ENCODE measurements at places on chromosomes 3 and 15.

- no peak for DNase-seq
These were observed 1.0 kb upstream of the FSTL1 start for GRCh38 chr3:120451806-120452205.

GRCh38 chr15:85499371-85499887 lies 119.0 kb downstream of the AKAP13 start:
- no peak for DNase-seq

DNA sequence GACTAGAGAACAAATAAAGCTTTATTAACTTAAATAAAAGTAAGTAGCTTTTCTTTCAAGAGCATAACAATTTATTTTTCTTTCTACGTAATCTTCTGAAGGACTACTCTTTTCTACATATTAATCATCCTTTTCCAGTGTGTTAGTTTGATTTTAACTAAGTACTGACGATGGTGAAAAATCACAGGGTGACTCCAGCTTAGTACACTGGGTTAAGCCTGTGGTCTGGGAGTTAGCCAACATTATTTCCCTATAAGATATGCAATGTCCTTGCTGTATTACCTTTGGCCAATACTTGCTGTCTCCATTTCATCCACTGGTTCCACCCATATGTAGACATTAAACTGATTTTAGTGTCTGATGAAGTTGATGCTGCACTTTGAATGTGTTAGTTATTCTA lies 508.6 kb upstream of the SUCLG2 start:
- DNase-seq = no peak

DNA sequence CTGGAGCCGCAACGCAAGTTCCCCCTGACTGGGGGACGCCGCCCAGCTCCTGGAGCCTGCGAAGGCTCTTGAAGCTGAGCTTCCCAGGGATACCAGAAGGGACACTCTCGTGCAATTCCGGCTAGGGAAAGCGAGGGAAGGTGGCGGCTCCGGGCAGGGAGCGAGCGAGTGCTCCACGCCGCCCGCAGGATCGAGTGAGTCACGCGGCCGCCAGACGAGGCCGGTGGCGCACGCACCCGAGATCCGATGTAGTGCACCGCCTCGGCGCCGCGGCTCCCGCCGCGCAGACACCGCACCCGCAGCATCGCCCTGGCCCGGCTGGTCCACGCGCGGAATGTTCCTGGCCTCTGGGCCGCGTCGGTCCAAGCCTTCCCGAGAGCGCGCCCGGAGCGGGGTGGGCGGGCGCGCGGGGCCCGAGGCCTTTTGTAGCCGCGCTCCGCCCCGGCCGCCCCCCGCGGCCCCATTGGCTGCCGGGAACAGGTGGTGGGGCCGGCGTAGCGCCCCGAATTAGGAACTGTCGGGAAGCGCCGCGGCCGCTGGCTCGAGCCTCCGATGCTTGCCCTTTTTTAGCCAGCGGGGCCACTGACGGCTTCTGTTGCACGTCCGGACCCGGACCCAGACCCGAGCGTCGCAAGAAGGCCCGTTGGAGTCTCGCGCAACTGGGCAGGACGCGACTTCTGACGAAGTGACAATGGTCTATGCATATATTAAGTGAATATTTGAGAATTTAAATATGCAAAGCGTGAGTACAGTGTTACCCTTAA lies at the start of gene GATM:
Gene GATM, minus strand, starts transcription at position 396 of the 764 bp plus-strand sequence. Its CDS starts 91 bp downstream, at position 305.
- peak; percentile 82 for DNase-seq

DNA sequence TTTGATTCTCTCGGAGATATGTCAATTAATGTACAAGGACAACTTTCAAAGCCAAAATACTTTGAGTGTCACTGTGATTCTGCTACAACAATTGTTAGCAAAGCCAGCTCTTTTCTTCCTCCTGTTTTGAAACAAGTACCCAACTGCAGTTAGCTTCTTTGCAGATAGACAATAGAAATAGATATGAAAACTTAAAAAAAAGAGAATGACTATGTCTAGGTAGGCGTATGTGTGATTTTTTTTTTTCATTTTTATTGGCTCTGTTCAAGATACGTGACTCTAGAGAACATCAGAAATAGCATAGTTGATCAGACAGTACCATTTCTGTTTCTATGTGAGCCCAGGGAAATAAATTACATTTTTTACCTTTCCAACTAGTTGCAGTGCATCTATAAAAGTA lies 142.9 kb upstream of the CNTN4 start:
- DNase-seq = no peak
